ENCODE measurements at places on chromosomes 2 and 18.

- DNase-seq: no peak
These were observed at the start of gene VAMP5 for GRCh38 chr2:85584354-85584856. TSS of gene VAMP5 (plus strand) at chr2:85584431. CDS start at chr2:85584491, 60 bp downstream.

- no peak for DNase-seq
These were observed 977.6 kb downstream of the SUCLG1 start for GRCh38 chr2:83481436-83481835.

DNA sequence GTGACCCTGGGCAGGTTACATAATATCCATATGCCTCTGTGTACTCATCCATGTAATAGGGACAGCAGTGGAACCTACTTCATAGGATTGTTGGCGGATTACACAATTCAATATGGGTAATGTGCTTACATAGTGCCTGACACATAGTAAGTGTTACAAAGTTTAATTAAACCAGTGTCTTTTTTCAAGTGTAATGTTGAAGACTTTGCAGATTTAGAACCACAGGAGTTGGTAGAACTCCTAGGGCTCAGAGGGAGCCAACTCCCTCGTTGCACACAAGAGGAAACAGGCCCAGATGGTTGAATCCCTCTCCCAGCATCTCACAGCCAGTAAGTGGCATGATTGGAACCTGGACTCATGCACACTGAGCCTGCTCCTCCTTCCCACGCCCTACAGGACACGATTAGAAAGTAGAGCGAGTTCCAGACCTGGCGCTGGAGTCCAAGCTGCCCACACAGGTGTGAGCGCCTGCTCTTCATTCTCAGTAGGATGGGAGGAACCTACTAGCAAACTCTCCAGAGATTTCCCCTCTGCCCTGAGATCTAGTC, 97.8 kb downstream of the VSNL1 start:
- no peak for DNase-seq

- no peak for DNase-seq
These were observed 41.1 kb downstream of the THNSL2 start for GRCh38 chr2:88211003-88211808.

DNA sequence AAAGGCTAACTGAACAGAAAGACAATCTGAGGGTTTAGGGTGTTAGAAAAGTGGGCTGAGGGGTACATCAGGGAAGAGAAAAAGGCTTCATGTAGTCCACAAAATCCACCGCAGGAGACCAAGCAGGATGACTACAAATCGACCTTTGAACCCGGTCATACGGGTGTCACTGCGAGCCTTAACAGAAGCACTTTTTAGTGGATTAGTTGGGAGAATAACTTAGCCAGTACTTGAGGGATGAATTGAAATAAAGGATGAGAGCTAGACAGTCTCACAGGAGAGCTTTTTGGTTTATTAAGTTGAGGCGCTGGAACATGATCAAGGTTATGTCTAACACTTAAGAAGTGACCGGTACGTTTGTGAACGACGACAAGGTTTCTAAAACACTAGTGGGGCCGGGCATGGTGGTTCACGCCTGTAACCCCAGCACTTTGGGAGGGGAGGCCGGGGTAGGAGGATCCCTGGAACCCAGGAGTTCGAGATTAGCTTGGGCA, 217.7 kb downstream of the MCFD2 start:
- no peak for DNase-seq

DNA sequence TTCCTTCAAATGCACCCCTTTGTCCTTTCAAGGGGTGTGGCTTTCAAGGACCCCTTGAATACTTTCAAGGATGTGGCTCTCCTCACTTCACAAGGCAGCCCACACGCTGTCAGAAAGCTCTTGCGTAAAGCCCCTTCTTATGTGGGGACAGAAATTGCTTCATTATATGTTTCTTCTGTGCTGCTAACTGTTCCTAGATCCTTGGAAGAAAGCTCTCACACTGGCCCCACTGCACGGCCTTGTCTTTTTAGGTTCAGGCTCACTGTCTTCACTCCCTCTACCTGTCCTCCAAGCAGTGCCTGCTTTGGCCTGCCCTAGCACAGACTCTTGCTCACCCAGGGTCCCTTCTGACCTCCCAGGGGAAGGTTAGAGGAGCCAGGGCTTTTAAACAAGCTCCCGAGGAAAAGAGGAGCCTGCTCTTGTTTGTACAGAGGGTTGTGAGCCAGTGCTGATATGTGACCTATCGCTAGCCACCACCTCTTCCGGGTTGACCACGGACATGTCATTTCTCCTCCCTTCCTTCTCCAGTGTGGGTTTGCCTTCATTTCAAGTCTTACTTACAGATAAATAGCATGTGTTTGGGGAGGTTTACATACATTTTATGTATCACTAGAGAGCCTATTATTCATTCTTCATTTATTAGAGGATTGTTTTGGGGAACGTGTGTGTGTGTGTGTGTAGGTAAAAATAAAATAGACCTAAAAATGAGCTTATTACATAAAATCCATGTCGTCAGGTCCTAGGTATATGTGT, 94.7 kb downstream of the RTN4 start:
- DNase-seq: no peak

All from DMS153 (cell line).